GM10248 (cell line): ENCODE measurements at places on chromosomes 3 and 15.

GRCh38 chr15:96031426-96032110 lies 298.9 kb upstream of the NR2F2 start:
- DNase-seq = no peak

DNA sequence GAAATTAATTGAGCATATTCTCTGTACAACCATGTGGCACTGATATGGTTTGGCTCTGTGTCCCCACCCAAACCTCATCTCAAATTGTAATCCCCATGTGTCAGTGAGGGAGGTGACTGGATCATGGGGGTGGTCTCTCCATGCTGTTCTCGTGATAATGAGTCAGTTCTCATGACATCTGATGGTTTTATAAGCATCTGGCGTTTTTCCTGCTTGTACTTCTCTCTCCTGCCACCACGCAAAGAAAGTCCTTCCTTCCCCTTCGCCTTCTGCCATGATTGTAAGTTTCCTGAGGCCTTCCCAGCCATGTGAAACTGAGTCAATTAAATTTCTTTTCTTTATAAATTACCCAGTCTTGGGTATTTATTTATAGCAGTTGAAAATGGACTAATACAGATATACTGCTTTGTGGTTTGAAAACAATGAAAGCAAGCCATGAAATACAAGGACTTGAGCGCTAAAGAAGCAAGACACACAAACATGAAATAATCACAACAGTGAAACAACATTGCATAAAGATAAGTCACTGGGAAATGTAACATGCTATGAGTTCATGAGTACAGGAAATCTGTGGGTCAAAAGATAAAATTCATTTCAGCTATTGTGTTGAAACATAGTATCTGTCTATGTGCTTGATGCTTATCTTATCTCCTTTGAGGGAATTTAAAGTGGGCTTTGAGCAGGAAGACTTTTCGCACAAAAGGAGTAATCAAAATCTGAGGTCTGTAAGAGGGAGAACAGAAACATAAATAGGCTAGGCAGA lies 288.7 kb downstream of the GBE1 start:
- DNase-seq = no peak

DNA sequence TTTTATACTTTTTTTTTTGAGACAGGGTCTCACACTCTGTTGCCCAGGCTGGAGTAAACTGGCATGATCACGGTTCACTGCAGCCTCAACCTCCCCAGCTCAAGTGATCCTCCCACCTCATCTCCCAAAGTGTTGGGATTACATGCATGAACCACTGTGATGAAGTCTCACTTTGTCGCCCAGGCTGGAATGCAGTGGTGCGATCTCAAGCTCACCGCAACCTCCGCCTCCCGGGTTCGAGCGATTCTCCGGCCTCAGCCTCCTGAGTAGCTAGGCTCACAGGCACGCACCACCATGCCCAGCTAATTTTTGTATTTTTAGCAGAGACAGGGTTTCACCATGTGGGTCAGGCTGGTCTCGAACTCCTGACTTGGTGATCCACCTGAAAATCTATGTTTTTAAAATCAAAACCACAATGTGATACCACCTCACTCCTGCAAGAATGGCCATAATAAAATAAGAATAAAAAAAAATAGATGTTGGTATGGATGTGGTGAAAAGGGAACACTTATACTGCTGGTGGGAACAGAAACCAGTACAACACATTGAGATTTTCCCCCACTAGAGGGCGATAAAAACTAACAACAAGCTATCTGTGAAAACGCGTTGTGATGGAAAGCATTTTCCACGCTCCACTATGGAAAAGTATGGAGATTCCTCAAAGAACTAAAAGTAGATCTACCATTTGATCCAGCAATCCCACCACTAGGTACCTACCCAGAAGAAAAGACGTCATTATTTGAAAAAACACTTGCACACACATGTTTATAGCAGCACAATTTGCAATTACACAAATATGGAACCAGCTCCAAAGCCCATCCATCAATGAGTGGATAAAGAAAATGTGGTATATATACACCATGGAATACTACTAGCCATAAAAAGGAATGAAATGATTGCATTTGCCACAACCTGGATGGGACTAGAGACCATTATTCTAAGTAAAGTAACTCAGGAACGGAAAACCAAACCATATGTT lies 26.8 kb upstream of the OCA2 start:
- no peak for DNase-seq

- no peak for DNase-seq
Measured at GRCh38 chr15:40293905-40294895, 11.3 kb upstream of the ANKRD63 start.

GRCh38 chr3:124563376-124563775 lies 166.9 kb upstream of the UMPS start:
- DNase-seq = no peak

- DNase-seq = no peak
Measured at GRCh38 chr15:88284318-88284998, 27.9 kb upstream of the NTRK3 start.

DNA sequence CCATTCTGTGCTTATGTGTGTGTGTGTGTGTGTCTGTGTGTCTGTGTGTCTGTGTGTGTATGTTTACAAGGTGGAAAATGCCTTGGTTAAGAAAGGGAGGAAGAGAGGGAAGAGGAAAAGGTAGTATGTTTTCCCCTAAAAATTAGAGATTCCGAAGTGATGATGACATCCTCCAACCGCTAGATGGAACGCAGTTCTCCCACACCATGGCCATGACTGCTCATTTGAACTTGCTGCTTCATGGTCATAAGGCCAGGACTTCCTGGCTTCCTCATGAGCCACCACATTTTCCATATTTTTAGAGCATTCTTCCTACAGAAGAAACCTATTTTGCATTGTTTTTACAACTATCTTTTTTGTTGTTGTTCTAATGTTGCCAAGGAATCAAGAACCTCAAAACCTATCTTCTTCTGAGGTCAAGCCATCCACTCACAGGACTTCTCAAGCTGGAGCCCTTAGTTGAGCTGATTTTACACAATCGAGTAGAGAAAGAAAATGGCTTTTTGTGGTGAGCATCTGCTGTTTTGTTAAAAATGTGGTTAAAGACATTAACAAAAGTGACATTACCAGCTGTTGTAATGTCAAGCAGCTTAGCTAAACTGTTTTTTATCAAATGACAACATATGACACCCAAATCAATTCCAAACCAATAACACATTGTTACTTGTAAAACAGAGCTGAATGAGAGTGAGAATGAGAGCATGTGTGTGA lies 1091.0 kb downstream of the FHIT start:
- DNase-seq = no peak
